Natural killer cell (primary cell): ENCODE measurements at places on chromosomes 11 and 22. TPM values are rescaled to one million over a fixed set of nuclear protein-coding genes. Genes with fewer than 3 reads are reported as not detected.

DNA sequence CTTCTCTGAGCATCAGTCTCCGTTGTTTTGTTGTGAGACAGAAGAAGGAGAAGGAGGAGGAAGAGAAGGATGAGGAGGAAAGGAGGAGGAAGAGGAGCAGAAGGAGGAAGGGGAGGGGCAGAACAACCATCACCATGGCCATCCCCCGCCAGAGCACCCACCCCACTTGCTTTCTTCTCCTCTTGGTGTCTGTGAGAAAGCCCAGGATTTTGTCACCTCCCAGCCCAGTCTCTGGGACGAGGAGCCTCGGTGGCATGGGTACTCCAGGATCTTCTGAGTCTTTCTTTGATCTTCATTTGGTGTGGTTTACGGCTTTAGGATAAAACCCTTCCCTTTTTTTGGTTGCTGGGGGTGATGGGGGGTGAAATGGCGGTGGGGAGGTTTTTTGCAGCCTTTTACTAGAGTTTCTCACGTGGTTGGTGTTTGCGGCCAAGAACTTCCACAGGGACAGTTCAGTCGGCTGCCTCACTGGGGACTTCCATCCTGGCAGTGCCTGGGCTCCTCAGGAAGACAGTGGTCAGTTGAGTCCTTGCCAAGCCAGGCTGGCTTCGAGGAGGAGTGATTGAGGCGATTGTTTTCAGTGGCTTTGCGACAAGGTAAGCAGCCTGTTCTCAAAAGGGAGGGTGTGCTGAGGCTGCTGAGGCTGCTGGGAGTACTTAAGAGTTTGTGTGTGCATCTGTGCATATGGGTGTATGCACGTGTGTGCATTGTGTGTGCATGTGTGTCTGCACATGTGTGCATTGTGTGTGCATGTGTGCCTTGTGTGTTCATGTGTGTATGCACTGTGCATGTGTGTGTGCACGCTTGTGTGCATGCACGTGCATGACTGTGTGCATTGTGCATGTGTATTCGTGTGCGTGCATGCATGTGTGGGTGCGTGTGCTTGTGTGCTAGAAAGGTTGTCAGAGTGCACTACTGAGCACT is 567.5 kb downstream of the TBC1D22A start:
- no peak overlapping the region for H3K27ac ChIP-seq
- H3K36me3 ChIP-seq = no peaks in the 10 kb centered on the region
- no peaks in the 10 kb centered on the region for H3K27me3 ChIP-seq
- no peak overlapping the region for H3K4me3 ChIP-seq

- no peaks in the 10 kb centered on the region for H3K27me3 ChIP-seq
- H3K4me1 ChIP-seq = peaks cover 71% of the 10 kb centered on the region
- H3K27ac ChIP-seq = peak overlapping the region; percentile 96
- peak; percentile 83 for DNase-seq
- no peak overlapping the region for H3K4me3 ChIP-seq
Measured at GRCh38 chr22:19419464-19420178, 11.9 kb downstream of the HIRA start.

- H3K4me1 ChIP-seq = peaks cover 3% of the 10 kb centered on the region
- H3K36me3 ChIP-seq = no peaks in the 10 kb centered on the region
- no peak overlapping the region for H3K27ac ChIP-seq
- no peaks in the 10 kb centered on the region for H3K27me3 ChIP-seq
Measured at GRCh38 chr22:23381661-23382427, 198.2 kb downstream of the IGLL1 start.

DNA sequence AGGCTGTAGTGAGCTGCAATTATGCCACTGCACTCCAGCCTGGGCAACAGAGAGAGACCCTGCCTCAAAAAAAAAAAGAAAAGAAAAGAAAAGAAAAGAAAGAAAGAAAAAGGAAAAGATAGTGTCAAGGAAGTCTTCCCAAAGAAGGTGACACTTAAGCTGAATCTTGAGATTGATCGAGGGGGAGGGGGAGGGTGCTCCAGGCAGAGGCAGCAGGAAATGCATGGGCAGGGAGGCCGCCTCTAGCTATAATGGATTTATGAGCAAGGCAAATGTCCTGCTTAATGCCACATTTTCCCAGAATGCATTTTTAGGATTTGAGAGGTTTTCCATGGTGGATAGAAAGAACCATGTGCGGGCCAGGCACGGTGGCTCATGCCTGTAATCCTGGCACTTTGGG is 13.8 kb upstream of the DDB2 start:
- H3K27ac ChIP-seq = no peak overlapping the region
- H3K4me3 ChIP-seq = no peak overlapping the region
- no peaks in the 10 kb centered on the region for H3K27me3 ChIP-seq
- H3K36me3 ChIP-seq = no peaks in the 10 kb centered on the region
- DNase-seq = no peak
- no peaks in the 10 kb centered on the region for H3K4me1 ChIP-seq

GRCh38 chr22:19756288-19757128 is 4.1 kb upstream of the TBX1 start:
- H3K27me3 ChIP-seq = peaks cover 35% of the 10 kb centered on the region
- DNase-seq = no peak
- H3K27ac ChIP-seq = no peak overlapping the region
- H3K36me3 ChIP-seq = no peaks in the 10 kb centered on the region
- H3K4me1 ChIP-seq = peaks cover 26% of the 10 kb centered on the region
- H3K4me3 ChIP-seq = peak overlapping the region; percentile 14

GRCh38 chr11:95849087-95849825 is 59.0 kb downstream of the CEP57 start:
- H3K27ac ChIP-seq = no peak overlapping the region
- no peak for DNase-seq
- H3K4me1 ChIP-seq = no peaks in the 10 kb centered on the region
- peaks cover 37% of the 10 kb centered on the region for H3K36me3 ChIP-seq
- no peak overlapping the region for H3K4me3 ChIP-seq

- no peak overlapping the region for H3K27ac ChIP-seq
- peak overlapping the region; percentile 45 for H3K4me3 ChIP-seq
- no peaks in the 10 kb centered on the region for H3K36me3 ChIP-seq
- peaks cover 24% of the 10 kb centered on the region for H3K4me1 ChIP-seq
- no peak for DNase-seq
- peaks cover 15% of the 10 kb centered on the region for H3K27me3 ChIP-seq
Measured at GRCh38 chr11:57638005-57638781, 11.5 kb downstream of the YPEL4 start.

DNA sequence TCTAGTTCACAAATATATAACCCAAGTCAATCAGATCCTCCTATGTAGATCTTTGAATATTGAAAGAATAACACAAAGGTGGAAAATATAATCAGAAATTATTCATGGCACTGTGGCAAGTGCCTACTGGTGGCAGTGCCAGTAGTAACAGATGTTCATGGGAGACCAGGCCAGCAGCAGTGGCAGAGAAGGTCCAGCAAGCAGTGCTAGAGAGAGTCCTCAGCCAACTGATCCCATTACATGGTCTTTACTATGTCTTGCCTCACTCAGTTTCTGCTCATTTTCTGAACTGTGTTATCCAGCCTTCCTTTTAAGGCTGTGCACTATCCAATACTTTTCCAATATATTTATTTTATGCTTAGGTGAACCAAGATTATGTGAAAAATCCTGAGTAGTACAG is 124.9 kb downstream of the MRTFA start:
- DNase-seq = no peak

DNA sequence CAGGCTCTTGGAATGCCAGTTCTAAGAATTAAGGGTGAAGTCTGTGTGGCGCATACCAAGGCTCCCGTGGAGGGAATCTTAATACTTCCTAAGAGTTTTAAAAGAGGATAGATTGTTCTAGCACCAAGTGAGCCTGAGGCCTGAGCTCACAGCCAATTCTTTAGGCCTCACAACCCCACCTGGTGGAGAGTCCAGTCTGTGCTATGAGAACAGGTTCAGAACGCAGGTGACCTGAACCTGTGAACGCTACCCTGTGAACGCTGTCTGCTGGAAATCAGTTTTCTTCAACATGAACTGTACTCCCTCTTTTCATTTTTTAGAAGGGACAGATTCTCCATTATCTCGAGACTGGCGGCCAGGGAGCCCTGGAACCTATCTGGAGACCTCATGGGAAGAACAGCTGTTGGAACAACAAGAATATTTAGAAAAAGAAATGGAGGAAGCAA is 43.2 kb upstream of the DLAT start:
- peaks cover 6% of the 10 kb centered on the region for H3K4me1 ChIP-seq
- no peak overlapping the region for H3K27ac ChIP-seq
- peaks cover 12% of the 10 kb centered on the region for H3K27me3 ChIP-seq
- no peak overlapping the region for H3K4me3 ChIP-seq
- H3K36me3 ChIP-seq = no peaks in the 10 kb centered on the region
- no peak for DNase-seq

DNA sequence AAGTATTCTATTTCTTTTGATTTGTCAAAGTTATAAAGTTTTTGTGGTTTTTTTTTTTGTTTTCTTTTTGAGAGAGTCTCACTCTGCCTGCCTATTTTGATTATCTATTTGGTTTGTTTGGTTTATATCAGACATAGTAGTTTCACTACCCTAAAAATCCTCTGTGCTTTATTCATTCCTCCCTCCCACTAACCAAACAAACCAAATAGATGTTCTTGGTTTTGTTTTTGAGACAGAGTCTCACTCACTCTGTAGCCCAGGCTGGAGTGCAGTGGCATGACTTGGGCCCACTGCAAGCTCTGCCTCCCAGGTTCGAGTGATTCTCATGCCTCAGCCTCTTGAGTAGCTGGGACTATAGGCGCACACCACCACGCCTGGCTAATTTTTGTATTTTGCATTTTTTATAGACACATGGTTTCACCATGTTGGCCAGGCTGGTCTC is 67.9 kb downstream of the ENTHD1 start:
- no peak overlapping the region for H3K27ac ChIP-seq
- H3K27me3 ChIP-seq = peaks cover 2% of the 10 kb centered on the region
- H3K36me3 ChIP-seq = no peaks in the 10 kb centered on the region
- H3K4me1 ChIP-seq = no peaks in the 10 kb centered on the region
- no peak for DNase-seq

DNA sequence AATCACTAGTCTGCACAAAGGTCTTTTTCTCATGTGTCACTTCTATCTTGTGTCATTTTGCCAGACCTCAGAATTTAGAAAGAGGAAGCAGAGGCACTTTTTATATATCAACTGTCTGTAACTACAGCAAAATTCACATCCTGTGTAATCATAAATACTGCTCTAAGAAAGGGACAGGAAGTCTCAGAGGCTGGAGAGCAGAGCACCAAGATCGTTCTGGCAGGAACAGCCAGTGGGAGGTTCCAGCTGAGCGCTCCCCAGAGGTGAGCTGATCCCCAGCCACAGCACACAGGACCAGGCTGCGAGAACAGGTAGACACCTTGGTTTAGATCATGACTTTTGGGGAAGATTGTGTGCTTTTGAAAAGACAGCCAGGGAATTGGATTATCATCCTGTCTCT is at the start of gene MS4A7:
Gene MS4A7, plus strand, starts transcription at position 179 of the 400 bp plus-strand sequence. CDS start 4,610 bp downstream, outside the sequence.
- H3K27ac ChIP-seq = peak within 1 kb of the TSS; percentile 58
- peak within 1 kb of the TSS; percentile 28 for H3K4me3 ChIP-seq
- DNase-seq = no peak
- H3K4me1 ChIP-seq = peaks cover 9% of the 10 kb centered on the region

GRCh38 chr11:107991868-107992414 is 16.8 kb upstream of the CUL5 start:
- H3K4me3 ChIP-seq = no peak overlapping the region
- H3K27ac ChIP-seq = no peak overlapping the region
- no peak for DNase-seq
- no peaks in the 10 kb centered on the region for H3K27me3 ChIP-seq
- no peaks in the 10 kb centered on the region for H3K36me3 ChIP-seq

- no peaks in the 10 kb centered on the region for H3K27me3 ChIP-seq
- H3K36me3 ChIP-seq = peaks cover 2% of the 10 kb centered on the region
- peak overlapping the region; percentile 88 for H3K4me3 ChIP-seq
- peaks cover 21% of the 10 kb centered on the region for H3K4me1 ChIP-seq
Measured at GRCh38 chr11:69674267-69674885, 777 bp downstream of the LTO1 start.

DNA sequence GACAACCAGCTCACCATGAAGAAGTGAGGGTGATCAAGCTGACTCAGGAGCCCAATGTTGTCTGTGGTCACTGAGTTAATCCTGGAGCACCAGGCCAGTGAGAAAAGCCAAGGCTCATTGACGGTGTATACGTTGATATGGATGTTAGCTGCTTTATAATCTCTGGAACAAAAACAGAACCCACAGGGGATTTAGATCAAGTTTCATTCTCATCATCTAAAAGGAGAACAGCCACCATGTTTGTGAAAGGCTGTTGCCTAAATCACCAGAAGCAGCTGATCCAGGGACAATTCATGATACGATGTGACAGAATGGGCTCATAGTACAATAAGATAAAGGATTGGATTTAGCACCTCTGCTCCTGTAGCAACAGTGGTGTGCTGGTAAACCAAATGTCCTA is 68.5 kb downstream of the GDPD4 start:
- H3K4me3 ChIP-seq = no peak overlapping the region
- no peaks in the 10 kb centered on the region for H3K4me1 ChIP-seq
- H3K27ac ChIP-seq = no peak overlapping the region
- no peaks in the 10 kb centered on the region for H3K36me3 ChIP-seq
- H3K27me3 ChIP-seq = peaks cover 2% of the 10 kb centered on the region
- DNase-seq = no peak

DNA sequence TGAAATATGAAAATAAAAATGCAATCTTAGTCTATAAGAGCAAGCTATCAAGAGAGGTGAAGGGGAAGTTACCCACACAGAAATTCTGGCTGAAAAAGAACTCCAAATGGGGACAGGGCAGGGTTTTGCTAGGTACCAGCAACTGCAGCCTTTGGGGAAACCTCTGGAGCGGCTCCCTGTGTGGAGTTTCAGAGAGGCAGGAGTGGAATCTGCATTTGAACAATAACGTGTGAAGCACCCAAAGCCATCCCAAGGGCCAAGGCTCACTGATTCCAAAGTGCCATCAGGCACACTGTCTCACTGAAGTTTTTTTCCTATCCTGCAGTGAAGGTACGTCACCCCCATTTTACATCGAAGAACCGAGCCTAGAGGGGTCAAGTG is 87.8 kb downstream of the KCNC1 start:
- no peak overlapping the region for H3K4me3 ChIP-seq
- H3K27ac ChIP-seq = no peak overlapping the region
- no peaks in the 10 kb centered on the region for H3K4me1 ChIP-seq
- DNase-seq = no peak

GRCh38 chr11:123561431-123561800 is 93.0 kb downstream of the SCN3B start:
- no peak overlapping the region for H3K27ac ChIP-seq
- H3K4me1 ChIP-seq = peaks cover 16% of the 10 kb centered on the region
- DNase-seq = no peak
- no peaks in the 10 kb centered on the region for H3K27me3 ChIP-seq
- no peaks in the 10 kb centered on the region for H3K36me3 ChIP-seq

GRCh38 chr22:40322021-40322420 is 24.3 kb upstream of the ADSL start:
- H3K27ac ChIP-seq = no peak overlapping the region
- H3K27me3 ChIP-seq = no peaks in the 10 kb centered on the region
- H3K36me3 ChIP-seq = peaks cover 50% of the 10 kb centered on the region
- peaks cover 21% of the 10 kb centered on the region for H3K4me1 ChIP-seq
- no peak for DNase-seq

Gene ARHGEF12
- 42.1 TPM for total RNA-seq

Gene GP1BB
- total RNA-seq = 4.2 TPM

Gene MYBPC3
- 0.45 TPM for total RNA-seq

Gene TANGO2
- 53.0 TPM for total RNA-seq

Gene A4GALT
- not detected for total RNA-seq
